ENCODE measurements at places on chromosomes 2 and 18. TPM values are rescaled to one million over a fixed set of nuclear protein-coding genes. Genes with fewer than 3 reads are reported as not detected.
A peak's percentile ranks its signal among the peaks of the same experiment; 100 is the strongest.

DNA sequence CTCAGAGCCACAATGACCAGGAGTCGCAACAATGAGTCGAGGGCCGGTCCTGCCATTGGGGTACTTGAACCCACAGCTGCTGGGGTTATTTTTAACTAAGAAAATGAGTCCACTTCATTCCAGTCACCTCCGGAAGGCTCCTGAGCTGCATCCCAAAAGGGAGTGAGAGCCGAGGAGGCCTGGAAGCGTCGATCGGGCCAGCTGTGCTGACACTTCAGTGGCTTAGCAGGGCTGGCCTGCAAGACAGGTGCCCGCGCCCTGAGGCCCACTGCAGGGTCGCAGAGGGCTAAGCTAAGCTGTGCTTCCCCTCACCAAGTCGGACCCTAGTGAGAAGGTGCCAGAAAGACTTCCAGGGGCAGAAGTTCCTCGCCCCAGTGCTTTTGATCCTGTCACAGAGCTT lies 21.1 kb downstream of the TBC1D8 start:
- no peaks in the 10 kb centered on the region for H3K27me3 ChIP-seq
- H3K4me1 ChIP-seq, result peaks cover 21% of the 10 kb centered on the region
- H3K27ac ChIP-seq, result no peak overlapping the region
- no peaks in the 10 kb centered on the region for H3K36me3 ChIP-seq
- H3K4me3 ChIP-seq, result no peak overlapping the region

- H3K27me3 ChIP-seq, result no peaks in the 10 kb centered on the region
- H3K27ac ChIP-seq, result no peak overlapping the region
- no peaks in the 10 kb centered on the region for H3K4me1 ChIP-seq
- H3K4me3 ChIP-seq, result no peak overlapping the region
Measured at GRCh38 chr2:20168727-20169696, 55.9 kb downstream of the SDC1 start.

DNA sequence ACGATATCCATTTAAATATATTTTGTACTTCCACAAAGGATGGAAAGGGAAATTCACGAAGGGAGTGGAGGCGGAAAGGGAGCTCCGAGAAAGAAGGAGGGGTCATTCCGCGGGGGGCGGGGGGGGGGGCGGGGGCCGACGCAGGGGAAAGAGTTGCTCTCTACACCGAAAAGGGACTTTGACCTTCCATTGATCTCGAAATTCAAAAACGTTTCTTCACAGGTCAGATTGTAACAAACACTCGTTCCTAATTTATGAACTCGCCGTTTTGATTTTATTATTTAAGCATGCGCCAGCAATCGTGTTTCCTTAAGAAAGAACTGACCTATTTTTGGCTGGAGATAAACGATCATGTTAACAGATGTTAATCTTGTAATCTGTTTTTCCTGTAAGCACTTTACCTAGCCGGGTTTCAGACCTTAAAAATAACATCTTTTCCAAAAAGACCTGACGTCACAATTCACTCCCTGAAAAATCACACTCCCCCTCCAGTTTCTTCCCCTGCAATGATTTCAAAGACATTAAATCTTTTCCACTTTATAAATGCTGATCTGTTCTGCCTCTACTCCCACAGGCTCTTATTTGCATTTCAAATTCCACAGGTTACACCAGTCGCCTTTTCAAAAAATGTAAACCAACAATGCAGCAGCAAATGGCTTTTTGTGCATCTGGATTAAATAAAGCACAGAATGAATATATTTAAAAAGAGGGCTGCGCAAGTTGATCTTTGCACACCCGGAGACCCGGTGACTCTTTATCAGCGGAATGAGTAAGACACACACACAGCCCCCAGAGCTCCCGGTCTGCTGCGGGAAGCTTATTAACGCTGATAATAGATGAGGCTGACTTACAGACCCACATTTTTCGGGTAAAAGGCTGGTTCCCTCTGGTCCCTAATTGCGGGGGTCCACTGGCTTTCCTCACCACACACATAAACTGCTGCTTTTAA lies 1.6 kb downstream of the ZNF516 start:
- no peaks in the 10 kb centered on the region for H3K27me3 ChIP-seq
- H3K27ac ChIP-seq, result peak overlapping the region; percentile 33
- no peak for DNase-seq

DNA sequence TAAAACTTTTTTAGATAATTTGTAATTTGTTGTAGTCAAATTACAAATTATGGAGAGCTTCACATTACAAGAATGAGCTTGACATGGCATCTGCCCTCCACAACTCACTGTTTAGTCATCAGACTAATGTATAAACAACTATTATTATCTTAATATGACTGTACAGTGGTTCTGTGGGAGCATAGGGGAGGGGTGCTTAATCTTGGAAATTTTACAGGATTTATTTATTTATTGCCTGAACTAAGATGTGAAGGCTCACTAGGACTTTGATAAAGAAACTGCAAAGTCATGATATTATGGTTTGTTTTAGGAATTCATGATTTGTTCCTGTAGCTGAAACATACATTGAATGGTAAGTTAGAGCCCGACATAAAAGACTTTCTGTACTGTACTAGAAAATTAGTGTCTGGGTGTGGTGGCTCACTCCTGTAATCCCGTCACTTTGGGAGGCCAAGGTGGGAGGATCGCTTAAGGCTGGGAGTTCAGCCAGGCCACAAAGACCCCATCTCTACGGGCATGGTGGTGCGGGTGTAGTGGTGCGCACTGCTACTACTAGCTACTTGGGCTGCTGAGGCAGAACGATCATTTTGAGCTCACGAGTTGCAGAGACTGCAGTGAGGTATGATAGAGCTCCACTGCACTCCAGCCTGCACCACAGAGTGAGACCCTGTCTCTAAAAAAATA lies 2.1 kb downstream of the MARCHF7 start:
- DNase-seq, result no peak
- H3K36me3 ChIP-seq, result peaks cover 33% of the 10 kb centered on the region
- no peaks in the 10 kb centered on the region for H3K27me3 ChIP-seq

DNA sequence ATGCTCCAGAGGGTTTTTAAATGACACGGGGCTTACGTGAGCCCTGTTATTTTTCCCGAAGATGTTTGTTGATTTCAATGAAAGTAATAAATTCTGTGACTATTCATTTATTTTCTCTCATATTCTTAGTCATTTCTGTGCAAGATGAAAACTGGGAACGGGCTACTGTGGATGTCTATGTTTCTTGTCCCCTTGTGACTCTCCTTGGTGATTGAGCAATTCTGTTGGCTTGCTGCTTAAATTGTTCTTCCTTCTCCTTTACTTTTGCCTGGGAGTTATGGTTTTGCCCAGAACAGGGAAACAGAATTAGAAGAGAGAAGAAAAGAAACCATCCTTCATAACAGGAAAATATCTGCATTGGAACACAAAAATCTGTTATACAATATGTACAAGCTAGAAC lies 508.2 kb upstream of the DSEL start:
- no peaks in the 10 kb centered on the region for H3K4me1 ChIP-seq
- H3K27ac ChIP-seq, result no peak overlapping the region
- no peaks in the 10 kb centered on the region for H3K36me3 ChIP-seq

DNA sequence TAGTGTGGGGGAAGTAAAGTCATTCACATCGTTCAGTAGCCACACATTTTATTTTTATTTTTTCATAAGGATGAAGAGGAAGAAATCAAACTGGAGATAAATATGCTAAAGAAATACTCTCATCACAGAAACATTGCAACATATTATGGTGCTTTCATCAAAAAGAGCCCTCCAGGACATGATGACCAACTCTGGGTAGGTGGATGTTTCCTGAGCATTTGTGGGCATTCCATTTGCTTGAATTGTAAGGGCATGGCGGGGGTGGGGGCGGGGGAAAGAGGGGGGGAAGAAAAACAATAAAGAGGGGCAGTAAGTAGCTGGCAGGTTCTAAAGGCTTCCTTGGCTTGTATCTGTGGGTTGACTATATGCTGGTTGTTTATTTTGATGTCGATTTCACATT lies 126.4 kb downstream of the MAP4K4 start:
- H3K27me3 ChIP-seq, result no peaks in the 10 kb centered on the region
- peaks cover 37% of the 10 kb centered on the region for H3K4me1 ChIP-seq
- no peak for DNase-seq
- no peak overlapping the region for H3K27ac ChIP-seq
- H3K4me3 ChIP-seq, result no peak overlapping the region
- peaks cover 16% of the 10 kb centered on the region for H3K36me3 ChIP-seq

DNA sequence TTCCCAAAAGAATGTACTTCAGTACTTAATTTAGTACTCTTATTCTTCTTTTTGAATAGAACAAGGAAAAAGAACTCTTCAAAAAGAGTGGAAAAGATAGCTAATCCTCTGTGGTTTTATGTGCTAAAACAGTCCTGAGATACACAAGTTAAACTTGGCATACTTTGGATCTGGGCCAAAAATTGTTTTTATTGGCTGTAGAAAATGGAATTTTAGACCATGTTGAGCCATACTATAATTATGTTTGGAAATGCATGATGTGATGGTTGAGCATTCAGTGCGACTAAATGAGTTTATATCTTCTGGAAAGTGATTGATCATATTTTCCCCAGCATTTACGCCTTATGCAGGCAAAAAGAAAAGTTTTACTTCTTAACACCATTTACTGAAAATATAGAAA lies 18.0 kb upstream of the PDE1A start:
- H3K4me3 ChIP-seq, result no peak overlapping the region
- no peaks in the 10 kb centered on the region for H3K36me3 ChIP-seq
- no peak for DNase-seq

DNA sequence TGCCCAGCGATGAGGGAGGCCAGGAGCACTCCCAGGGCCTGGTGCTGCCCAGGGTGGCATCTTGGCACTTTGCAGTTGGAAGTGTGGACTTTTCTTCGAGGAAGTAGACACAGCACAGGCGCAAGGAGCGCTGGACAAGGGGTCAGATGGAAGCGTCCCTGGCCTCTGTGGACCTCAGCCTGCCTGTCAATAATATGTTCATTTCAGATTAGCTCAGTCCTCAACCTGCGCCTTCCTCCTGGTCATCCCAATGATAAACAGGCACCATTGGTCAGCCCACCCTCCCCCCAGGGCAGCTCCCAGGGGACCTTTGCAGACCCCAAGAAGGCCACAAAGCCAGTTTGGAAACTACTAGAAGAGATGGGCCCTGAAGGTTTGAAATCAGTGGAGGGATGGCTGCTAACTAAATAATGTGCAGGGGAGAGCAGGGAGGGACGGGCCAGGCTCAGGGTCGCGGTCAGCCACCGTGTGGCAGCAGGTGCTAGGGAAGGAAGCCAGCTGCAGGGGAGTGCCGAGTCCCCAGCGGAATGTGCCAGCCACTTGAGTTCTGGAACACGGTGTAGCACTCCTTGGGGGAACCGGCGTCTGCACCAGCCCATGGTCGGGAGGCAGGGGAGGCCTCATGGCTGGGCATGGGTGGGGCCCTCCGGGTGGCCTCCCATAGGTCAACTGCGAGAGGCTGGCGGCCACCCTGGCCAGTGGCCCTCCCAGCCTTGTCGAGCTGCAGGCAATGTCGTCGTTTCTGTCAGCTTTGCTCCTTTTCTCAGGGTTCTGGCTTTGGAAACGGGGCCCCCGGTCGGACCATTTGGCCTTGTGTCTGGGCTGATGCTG lies 59.9 kb downstream of the ADI1 start:
- H3K4me1 ChIP-seq, result peaks cover 10% of the 10 kb centered on the region
- no peaks in the 10 kb centered on the region for H3K27me3 ChIP-seq
- DNase-seq, result peak; percentile 91
- peaks cover 42% of the 10 kb centered on the region for H3K36me3 ChIP-seq
- H3K27ac ChIP-seq, result peak overlapping the region; percentile 58
- H3K4me3 ChIP-seq, result no peak overlapping the region

GRCh38 chr2:105290981-105291660 lies 38.4 kb downstream of the TGFBRAP1 start:
- H3K36me3 ChIP-seq, result peaks cover 67% of the 10 kb centered on the region
- H3K27ac ChIP-seq, result no peak overlapping the region
- no peaks in the 10 kb centered on the region for H3K27me3 ChIP-seq
- H3K4me1 ChIP-seq, result no peaks in the 10 kb centered on the region
- H3K4me3 ChIP-seq, result no peak overlapping the region
- no peak for DNase-seq

DNA sequence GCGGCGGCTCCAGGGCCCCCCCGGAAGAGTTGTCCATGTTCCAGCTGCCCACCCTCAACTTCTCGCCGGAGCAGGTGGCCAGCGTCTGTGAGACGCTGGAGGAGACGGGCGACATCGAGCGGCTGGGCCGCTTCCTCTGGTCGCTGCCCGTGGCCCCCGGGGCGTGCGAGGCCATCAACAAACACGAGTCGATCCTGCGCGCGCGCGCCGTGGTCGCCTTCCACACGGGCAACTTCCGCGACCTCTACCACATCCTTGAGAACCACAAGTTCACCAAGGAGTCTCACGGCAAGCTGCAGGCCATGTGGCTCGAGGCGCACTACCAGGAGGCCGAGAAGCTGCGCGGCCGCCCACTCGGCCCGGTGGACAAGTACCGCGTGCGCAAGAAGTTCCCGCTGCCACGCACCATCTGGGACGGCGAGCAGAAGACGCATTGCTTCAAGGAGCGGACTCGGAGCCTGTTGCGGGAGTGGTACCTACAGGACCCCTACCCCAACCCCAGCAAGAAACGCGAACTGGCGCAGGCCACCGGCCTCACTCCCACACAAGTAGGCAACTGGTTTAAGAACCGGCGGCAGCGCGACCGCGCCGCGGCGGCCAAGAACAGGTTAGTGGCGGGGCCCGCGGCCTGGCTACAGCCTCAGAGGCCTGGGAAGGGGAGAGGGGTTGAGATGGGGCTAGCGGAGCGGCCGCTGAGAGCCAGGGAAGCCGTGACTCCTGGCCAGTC lies 965 bp downstream of the SIX3 start:
- no peaks in the 10 kb centered on the region for H3K36me3 ChIP-seq
- H3K27me3 ChIP-seq, result peaks cover 92% of the 10 kb centered on the region
- DNase-seq, result no peak
- peak overlapping the region; percentile 36 for H3K4me3 ChIP-seq
- no peak overlapping the region for H3K27ac ChIP-seq

GRCh38 chr2:215880970-215881369 lies 132.4 kb downstream of the MREG start:
- H3K4me1 ChIP-seq, result no peaks in the 10 kb centered on the region
- no peak overlapping the region for H3K27ac ChIP-seq
- H3K27me3 ChIP-seq, result no peaks in the 10 kb centered on the region
- no peaks in the 10 kb centered on the region for H3K36me3 ChIP-seq

Gene DLX1
- total RNA-seq, result not detected

Gene COL4A4
- total RNA-seq, result 36.1 TPM

Gene FOXD4L1
- 0.78 TPM for total RNA-seq

Gene NAPG
- total RNA-seq, result 29.1 TPM

Gene IL36G
- not detected for total RNA-seq

Gene ANKRD30B
- total RNA-seq, result not detected
